ENCODE measurements at places on chromosomes 6 and 20.

DNA sequence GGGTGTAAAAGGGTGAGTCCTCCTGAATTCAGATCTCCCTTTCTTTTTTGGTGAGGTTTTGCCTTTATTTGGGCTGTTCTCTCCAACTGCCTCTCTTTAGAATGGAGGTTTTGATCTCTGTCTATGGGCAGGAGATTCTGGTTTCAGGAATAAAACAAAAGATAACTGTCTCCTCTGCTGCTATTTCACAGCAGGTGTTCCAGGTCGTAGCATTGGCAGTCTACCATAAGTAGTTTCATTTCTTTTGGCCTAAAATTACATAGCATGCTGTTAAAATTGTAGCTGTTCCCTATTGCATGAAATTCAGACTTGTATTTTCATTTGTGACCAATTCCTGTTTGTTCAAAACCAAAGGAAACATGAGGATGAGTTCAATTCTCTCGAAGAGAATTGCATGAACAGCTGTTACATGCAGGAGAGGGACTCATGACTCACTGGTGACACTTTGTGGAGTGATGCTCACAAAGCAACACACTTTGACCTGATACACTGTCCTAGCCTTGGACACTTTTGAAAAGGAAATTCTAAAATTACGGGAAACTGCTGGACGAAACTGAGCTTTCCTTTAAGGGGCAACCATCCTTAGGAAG, 76.8 kb upstream of the SIRPG start:
- no peak for DNase-seq

GRCh38 chr20:53983401-53983800, 87.0 kb downstream of the BCAS1 start:
- DNase-seq, result no peak

DNA sequence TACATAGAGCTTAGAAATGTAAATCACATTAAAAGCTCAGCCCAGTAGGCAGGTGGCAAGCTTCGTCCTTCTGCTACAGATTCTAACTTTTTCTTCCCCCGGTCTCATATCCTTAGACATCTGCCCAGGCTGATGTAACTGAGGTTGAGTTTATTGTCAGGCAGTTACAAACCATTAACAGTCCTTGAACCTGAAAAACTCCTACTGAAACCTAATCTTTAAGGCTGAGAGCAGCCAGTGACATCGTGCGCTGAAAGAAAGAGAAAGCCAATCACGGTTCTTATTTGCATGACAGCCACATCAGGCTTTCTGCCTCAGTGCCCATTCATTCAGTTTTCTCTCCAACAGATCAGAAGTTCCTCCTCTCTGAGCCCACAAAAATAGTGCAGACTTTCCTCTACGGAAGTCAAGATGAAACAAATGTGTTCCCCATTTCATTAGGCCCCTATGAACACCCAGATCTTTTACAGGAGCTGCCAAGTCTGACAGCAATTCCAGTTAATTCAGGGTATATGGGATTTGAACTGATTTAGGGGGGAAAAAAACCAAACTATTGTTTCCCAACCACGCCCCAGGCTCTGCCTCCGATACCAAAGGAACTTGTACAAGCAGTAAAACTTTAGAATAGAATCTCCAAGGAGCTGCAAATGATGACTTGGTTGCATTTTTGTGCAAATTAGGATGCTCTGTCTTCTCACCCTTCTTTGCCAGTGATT, at the start of gene NHSL1:
TSS of gene NHSL1 (minus strand) at position 192 of the 716 bp plus-strand sequence. CDS start 204 bp downstream, outside the sequence.
- DNase-seq, result no peak

DNA sequence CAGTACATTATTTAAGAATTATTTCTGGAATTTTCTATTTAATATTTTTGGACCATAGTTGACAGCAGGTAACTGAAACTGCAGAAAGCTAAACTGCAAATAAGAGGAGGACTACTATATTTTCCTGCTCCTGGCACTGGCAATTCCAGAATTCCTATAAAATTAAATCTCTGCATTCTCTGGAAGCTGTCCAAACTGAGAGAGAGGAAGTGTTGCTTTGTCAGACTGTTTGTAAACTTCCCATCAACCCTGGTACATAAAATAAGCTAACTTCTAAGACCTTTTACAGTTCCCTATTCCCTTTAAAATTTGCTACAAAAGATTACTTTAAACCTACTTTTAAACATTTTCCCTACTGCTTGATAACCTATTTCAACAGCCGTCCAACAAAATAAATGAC, 196.1 kb upstream of the RUNX2 start:
- peak; percentile 69 for DNase-seq

GRCh38 chr6:133855991-133856370, 32.9 kb upstream of the TCF21 start:
- no peak for DNase-seq

DNA sequence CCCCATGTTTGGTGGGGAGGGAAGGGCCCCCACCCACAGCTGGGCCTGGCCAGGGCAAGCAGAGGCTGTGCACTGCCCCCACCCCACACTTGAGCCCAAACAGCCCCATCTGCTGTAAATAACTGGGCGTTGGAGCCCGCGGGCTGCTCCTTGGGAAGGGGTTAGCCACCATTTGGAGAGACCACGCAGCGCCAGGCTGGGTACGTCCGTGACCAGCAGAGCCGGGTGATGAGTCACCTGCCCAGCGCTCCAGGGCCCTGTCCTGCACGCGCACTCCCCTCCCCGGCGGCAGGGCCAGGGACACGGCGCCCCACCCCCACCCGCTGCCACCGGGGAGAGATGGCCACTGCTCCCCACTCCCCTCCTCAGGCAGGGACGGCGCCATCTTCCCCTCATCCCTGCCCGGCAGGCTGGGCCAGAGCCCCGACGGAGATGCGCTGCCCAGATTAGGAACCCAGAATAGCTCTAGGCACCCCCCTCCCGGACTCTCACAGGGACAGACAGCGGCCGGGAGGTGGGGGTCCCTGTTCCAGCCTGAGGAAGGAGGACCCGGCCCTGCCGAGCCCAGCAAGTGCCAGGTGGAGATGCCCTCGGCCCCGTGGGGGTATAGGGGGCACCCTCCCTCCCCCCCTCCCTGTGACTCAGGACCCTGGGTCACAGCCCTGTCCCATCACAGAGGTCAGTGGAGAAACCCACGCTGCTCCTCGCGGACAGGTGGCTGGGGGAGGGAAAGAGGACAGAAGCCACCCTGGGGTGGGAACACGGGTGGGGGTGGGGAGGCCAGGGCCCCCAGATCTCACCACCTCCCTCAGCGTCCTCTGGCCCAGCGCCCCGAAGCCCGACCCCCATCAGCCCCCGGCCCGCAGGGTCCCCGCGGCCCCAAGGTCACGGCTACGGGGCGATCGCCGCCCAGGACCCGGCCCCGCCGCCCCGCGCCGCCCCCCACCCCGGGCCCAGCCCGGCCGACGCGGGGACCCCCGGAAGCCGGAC, 642 bp downstream of the EEF1A2 start:
- DNase-seq, result no peak

DNA sequence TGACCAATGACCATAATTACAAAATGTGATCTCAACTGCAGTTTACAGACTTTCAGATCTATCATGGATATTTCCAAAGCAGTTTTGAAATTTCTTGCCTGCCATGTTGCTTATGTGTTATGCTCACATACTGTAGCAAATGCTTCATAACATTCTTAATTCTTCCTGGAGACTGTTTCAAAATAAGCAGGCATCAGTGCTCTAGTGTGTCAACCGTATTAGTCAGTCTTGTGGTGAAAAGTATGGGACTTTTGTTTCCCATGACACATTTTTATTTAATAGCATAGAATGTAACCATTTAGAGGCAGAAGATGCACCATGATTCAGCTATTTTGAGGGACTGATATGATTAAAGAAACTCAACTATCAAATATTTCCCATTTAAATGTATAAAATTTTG, 1.7 kb downstream of the POPDC3 start:
- DNase-seq, result peak; percentile 68

- no peak for DNase-seq
These were observed 90.1 kb upstream of the EDN1 start for GRCh38 chr6:12200015-12200564.

GRCh38 chr20:44342248-44342647, 5.4 kb downstream of the R3HDML start:
- peak; percentile 21 for DNase-seq

- peak; percentile 38 for DNase-seq
These were observed 1.1 kb upstream of the SAMD5 start for GRCh38 chr6:147507162-147508041.

DNA sequence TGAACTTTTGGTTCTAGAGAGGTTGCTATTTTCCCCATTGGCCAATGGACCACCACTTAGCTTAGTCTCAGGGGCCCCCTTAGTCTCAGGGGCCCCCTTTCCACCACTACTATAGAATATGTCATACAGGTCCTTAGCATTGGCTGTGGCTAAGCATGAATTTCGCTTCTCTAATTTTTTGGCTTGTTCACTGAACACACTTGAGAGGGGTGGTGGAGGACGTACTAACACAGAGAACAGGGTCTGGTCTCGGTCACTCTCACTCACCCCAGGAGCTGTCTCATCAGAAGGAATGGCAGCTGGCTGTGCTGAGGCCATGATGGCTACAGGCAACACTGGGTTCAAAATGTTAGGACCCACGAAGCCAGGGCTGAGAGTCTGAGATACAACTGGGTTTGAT, 30.3 kb downstream of the ZNF318 start:
- DNase-seq, result no peak

DNA sequence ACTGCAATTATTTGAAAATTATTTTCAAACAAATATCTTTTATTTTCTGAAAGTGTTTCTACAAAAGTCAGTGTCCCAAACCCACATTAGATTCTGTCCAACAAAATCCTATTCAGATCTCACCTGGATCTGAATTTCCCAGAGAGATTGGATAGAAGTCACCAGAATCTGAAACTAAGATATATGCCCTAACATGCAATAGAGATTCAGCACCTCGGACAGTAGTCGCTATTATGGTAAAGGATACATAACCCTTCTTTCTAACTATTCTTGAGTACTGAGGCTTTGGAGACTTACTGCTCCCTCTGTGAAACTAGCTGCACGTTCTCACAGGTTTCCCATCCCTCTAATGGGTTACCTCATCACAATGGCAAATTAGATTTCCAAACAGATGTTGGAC, 151.4 kb downstream of the ID4 start:
- DNase-seq, result peak; percentile 86

DNA sequence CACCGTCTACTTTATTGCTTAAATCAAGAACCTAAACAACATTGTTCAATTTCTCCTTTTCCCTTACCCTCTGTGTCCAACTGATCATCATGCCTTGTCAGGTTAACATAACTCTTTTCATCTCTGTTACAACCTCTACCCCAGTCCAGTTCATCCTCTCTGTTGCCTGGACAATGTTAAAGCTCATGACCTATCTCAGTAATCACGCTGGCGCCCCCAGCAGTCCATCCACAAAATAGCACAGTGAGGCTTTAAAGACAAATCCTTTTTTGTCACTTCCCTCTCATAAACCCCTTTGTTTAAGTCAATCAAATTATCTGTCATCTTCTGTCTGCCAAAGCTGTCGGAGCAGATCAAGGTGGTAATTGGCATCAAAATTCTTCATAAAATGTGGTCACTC, 140.1 kb downstream of the QKI start:
- peak; percentile 60 for DNase-seq

- DNase-seq, result no peak
These were observed 44.6 kb downstream of the STXBP5 start for GRCh38 chr6:147248859-147249258.

GRCh38 chr6:56420296-56420695, 172.9 kb upstream of the COL21A1 start:
- DNase-seq, result no peak

DNA sequence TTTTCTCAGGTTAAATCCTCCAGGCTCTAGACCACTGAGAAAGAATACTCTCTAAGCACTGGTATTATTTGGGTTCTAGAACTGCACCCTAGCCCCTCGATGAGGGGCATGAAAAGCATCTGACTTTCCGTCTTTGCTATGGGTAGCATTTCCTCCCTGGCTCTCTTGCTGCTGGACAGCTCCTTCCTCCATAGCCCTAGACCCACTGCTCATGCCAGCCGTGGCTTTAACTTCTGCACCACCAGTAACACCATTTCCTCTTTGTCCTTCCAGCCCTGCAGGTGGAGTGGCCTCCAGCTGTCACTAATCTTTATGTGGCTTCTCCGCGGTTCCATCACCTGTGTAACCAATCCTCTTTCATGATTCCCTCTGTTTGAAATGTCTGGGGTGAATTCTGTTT, 194.9 kb downstream of the SCP2D1 start:
- peak; percentile 24 for DNase-seq

DNA sequence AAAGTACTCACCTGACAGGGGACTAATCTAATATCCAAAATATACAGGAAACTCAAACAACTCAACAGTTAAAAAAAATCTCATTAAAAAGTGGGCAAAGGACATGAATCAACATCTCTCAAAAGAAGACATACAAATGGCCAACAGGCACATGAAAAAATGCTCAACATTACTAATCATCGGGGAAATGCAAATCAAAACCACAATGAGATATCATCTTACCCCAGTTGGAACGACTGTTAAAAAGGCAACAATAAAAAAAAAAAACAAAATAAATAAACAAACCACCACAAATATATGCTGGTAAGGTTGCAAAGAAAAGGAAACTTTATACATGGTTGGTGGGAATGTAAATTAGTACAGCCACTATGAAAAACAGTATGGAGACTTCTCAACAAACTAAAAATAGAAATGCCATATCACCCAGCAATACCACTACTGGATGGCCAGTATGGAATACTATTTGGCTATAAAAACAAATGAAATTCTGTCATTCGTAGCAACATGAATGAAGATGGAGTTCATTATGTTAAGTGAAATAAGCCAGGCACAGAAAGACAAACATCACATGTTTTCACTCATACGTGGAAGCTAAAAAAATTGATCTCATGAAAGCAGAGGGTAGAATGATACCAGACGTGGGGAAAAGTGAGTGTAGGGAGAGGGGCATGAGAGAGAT, 6.6 kb downstream of the SIRPB2 start:
- no peak for DNase-seq

- no peak for DNase-seq
These were observed 37.5 kb upstream of the MRPS18A start for GRCh38 chr6:43724914-43725642.

- peak; percentile 6 for DNase-seq
These were observed 7.6 kb upstream of the DEFB129 start for GRCh38 chr20:219290-220115.

GRCh38 chr6:100305209-100305869, 159.4 kb downstream of the SIM1 start:
- DNase-seq, result no peak

DNA sequence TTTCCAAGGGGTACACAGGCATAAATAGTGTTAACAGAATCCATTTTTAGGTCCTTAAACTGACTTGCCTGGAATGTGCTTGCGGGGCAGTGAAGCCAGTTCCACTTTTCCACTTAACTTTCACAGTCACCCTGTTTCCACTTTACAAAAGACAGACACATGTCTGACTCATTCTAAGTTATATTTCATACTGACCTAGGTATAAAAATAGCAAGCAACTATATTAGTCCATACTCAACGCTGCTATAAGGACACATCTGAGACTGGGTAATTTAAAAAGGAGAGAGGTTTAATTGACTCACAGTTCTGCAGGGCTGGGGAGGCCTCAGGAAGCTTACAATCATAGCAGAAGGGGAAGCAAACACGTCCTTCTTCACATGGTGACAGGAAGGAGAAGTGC, 88.2 kb downstream of the MTFR2 start:
- DNase-seq, result no peak

GRCh38 chr6:131101911-131102680, 33.2 kb upstream of the AKAP7 start:
- no peak for DNase-seq

All from cardiac muscle cell (in vitro differentiated cells and primary cell).